ENCODE measurements at places on chromosomes 3 and 15.

DNA sequence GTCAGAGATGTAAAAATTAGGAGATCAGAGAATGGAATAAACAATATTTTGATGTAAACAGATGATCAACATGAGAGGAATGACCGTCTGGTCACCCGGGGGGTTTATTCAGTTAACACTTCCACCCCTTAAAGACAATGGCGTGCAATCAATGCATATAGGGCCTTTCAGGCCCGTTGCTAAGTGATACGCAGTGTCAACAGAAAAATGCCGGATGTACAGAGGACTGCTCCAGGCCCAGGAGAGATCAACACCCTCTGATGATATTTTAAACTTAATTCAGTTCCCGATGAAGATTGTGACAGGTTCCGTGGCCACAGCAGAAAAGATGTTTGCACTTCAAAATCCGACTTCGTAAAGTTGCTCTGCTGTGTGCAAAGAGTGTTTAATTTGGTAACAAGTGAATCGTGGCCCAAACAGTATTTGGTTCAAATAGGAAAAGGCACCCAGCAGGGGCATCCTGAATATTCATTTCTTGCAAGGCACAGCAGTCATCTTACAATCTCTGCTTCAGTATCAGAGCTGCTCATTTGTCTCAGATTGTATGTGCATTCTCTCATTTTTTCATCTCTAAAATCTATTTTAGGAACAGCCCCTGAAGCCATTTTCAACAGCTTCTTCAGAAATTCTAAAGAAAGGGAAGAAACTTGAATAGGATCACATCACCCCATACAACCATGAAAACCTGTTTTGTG is 72.6 kb downstream of the FOXB1 start:
- DNase-seq = no peak

DNA sequence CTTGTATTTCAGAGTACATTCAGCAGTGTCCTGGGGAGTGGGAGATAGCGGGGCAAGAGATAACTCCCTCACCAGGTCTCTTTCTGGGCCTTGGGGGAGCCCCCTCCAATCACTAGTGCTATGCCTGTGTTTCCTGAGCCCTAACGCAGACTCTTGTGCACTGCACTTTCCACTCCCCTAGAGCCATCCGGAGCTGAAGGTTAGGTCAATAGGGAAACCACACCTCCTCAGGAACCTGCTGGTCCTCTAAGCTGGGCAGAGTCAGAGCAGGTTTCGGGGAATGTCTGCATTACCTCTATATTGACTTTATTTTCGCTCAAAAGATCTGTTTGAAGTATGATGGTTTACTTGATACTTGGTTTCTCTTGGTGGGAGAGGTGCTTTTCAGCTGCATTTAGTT is 617.0 kb upstream of the ROBO1 start:
- no peak for DNase-seq

- DNase-seq = peak; percentile 20
These were observed 87.7 kb upstream of the ALDH1L1 start for GRCh38 chr3:126267976-126268615.

- DNase-seq = no peak
These were observed 332.9 kb upstream of the TGFBR2 start for GRCh38 chr3:30273304-30274072.

GRCh38 chr15:48336940-48337339 is 5.7 kb downstream of the DUT start:
- no peak for DNase-seq

- no peak for DNase-seq
These were observed 54.9 kb downstream of the NSUN3 start for GRCh38 chr3:94117729-94118128.

DNA sequence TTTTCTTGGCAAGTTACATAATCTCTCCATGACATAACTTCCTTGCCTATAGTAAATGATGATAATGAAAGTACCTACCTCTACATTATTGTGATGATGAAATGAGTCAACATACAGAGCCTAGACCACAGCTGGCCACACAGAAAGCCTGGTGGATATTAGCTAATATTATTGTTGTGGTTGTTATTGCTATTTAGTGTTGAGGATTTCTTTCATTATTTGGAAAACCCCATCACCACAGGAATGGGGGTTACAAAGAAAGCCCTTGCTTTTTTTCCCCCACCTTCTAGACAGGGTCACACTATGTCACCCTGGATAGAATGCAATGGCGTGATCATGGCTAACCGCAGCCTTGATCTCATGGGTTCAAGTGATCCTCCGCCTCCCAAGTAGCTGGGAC is 125.0 kb downstream of the PDZRN3 start:
- no peak for DNase-seq

- no peak for DNase-seq
These were observed 316.4 kb downstream of the SOX2 start for GRCh38 chr3:182028081-182028480.

DNA sequence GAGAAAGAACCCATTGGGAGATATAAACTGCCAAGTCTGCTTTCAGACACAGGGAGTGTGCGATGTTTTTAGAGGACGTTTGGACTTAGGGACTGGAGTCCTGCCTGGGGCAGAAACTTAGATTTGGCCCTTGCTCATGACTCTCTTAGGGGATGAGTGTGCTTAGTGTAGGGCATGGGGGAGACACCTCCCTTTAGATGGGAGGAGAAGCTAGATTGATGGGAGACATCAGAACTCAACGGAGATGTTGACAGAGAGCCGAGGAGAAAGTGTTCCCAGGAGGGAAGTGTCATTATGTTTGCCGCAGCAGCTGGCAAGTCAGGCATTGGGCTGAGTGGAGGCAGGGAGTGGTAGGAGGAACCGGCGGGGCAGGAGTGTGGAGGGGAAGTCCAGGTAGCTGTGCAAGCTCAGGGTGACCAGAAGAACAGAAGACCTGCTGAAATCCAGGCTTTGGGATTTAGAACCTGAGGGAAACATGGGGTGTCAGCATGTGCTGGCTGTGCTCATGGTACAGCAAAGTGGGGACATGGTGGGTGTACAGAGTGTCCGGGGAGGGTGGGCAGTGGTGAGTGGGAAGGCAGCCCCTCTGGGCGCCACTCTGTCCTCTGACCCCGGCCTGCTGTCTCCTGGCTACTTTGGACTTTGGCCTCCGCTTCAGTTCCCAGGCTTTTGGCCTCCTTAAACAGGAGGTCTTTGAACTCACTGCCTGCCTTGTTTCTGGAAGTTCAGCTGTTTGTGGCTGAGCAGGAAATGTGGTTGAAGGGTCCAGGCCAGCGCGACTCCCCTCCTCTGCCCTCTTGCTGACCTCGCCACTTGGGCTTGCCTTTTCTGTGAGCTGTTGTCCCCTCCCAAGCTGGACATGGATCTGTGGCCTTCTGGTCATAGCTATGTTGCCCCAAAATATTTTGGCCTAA is 324.0 kb upstream of the LRRFIP2 start:
- DNase-seq = no peak

- no peak for DNase-seq
These were observed 81.8 kb downstream of the HMG20A start for GRCh38 chr15:77502379-77503095.

GRCh38 chr3:197002701-197003454 is 26.7 kb downstream of the MELTF start:
- peak; percentile 90 for DNase-seq

DNA sequence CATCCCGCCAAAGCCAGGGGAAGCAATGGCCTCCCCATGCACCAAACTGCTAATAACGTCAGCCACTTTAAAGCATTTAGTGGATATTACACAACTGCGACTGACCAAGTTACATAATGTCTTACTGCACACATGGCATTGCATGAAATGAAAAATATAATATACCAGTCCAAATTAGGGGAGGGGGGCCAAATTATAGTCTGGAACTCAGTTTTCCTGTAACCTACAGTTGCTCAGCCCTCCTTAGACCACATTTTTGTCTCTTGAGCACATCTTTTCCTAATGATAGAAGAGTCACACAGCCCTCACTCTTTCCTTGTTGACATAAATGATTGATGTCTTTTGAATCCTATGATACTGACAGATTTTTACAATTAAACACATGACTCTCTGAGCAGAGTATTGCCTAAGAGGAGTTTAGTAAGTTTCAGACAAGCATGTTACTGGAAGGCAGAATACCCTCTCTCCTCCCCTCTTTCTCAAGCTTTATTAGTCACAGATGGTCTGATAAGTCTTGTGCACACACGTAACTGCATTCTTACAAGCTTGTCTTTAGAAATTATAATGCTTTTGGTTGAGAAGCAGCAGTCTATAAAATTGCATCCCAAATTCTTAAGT is 1.1 kb upstream of the PLD1 start:
- no peak for DNase-seq

DNA sequence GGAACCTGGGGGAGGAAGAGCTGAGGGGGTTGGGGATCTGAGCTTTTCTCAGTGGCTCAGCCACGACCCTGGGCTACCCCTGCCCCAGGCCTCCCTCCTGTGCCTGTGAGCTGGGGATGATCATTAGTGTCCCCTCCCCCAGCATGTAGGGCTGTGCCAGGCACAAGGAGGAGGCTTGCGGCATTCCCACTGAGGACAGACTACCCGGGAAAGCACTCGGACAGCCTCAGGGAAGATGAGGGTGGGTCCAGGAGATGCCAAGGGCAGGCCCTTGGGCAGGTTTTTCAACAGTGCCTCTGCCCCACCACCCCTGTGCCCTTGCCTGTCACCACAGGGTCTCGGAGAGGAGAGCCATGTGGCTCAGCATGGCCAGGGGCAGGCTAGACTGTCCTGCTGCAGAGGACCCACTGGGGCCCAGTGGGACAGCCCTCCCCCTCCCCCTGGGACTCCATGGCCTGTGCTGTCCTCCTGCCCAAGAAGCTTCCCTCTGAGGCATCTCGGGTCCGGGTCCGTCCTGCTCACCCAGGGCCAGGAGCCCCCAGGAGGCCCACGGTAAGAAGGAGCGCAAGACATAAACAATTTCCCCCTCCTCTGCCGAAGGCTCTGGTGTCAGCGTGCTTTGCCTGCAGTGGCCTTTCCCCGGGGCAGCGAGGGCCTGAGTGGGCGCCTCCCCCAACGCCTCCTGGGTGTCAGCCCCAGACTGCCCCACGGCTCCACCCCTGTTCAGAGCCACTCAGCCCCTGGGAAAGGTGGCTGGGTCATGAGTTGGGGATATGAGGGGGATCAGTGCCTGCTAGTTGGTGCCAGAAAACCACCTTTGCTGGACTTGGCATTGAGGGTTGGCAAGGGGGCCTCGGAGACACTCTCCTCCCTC is 192.5 kb downstream of the GOLGA6L6 start:
- peak; percentile 54 for DNase-seq

DNA sequence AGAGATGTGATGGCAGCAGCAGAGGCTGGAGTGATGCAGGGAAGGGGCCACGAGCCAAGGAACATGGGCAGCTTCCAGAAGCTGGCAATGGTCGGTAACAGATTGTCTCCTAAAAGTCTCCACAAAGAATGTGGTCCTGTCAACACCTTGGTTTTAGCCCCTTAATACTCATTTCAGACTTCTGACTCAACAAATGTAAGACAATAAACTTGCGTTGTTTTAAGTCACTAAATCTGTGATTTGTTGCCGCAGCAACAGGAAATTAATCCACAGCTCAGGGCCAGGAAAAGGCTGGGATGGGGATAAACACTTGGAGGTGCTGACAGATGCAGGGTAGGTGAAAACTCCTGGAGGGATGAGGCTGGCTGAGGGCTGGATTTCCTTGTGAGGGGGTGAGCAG is 69.9 kb downstream of the OXNAD1 start:
- DNase-seq = no peak

GRCh38 chr3:119810018-119810435 is 28.1 kb downstream of the NR1I2 start:
- DNase-seq = peak; percentile 81

GRCh38 chr15:45242289-45242688 is 9.7 kb upstream of the SLC28A2 start:
- DNase-seq = no peak

GRCh38 chr15:45458746-45459403 is 63.7 kb downstream of the SLC30A4 start:
- peak; percentile 96 for DNase-seq

- no peak for DNase-seq
These were observed 195.8 kb upstream of the GPR149 start for GRCh38 chr3:154625756-154626155.

- DNase-seq = no peak
These were observed 76.0 kb downstream of the ZNF609 start for GRCh38 chr15:64536244-64536836.

GRCh38 chr3:123334056-123334455 is 114.8 kb downstream of the ADCY5 start:
- DNase-seq = no peak

DNA sequence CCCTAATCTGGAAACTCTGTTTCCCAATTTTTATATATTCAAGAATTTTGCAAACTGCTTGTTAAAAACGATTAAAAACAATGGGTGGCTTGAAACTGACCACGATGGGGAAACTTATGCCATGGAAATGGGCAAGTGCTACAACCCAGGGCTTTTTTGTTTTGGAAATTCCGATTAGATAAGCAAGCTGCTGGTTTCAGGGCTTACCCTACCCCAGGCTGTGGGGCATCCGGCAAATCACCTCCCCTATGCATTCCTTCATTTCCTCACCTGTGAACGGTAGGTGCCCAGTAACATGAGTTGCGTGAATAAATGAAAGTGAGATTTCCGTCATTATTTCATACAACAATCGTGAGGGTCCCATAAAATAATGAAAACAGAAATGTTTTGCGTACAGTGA is 34.3 kb downstream of the ST6GAL1 start:
- DNase-seq = no peak

DNA sequence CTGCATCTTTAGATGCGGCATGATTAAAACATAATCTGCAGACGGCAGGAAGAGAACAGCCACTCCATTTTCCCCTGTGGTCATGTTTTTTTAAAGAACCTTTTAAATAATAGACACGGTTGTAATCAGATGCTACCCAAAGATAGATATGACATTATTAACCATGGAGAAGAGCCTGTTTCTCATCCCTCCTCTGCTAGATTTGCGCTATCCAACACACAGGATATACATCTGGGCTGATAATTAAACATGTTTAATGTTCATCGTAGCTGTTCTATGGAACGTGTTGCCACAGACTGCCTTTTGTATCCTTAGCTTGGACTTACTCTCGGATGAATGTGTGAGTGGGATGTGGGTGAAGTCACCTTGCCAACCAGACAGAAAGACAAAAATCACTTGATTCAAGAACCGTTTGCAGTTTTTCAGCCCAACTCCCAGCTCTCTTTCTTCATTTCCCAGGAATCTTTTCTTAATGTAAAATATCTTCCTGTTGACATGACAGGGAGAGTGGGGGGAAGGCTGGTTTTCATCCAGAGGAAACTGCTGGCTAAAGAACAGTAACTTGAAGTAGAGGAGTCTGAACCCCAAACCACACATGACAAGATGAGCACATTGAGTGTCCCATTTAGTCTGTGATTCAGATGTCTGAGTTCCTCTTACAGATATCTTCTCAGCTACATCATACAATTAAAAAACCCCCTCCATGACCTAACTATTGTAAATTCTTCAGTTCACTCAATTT is 118.6 kb upstream of the PRICKLE2 start:
- no peak for DNase-seq

GRCh38 chr3:52021489-52022268 is 26.0 kb upstream of the RPL29 start:
- no peak for DNase-seq

DNA sequence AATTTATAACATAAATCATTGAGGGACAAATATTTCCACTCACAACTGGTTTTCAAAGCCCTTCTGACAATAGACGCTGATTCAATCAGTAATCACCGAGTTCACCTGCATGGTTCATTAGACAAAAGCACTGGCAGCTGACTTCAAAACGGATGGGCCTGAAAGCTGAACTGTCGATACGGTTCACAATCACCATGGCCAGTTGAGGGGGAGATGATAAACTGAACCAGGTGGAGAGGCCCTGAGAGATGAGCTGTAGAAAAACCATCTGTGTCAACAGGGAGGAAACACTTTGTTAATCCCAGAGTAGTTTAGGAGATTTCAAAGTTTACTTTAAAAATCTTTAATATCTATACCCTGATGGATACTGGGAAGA is 75.0 kb downstream of the PEX5L start:
- DNase-seq = no peak

GRCh38 chr15:79644091-79644490 is 212.0 kb downstream of the MINAR1 start:
- DNase-seq = no peak

- DNase-seq = no peak
These were observed 128.9 kb upstream of the PHLDB2 start for GRCh38 chr3:111730143-111730542.
